T-helper 1 cell treated with Interleukin-12 subunit alpha and Interleukin-12 subunit beta and Interleukin-4 antibody, amounts not matched to agents 30 ng/mL and 1 ng/mL, for 36 hours (primary cell): ENCODE measurements at places on chromosomes 3 and 15. TPM values are rescaled to one million over a fixed set of nuclear protein-coding genes. Genes with fewer than 3 reads are reported as not detected.

Gene MYZAP
- total RNA-seq = not detected in 2 replicates

Gene KNG1
- not detected in 2 replicates for total RNA-seq

Gene RNF111
- total RNA-seq = 47.0 and 48.2 TPM in 2 replicates

Gene KIF15
- 29.5 and 30.2 TPM in 2 replicates for total RNA-seq

Gene PPP1R14D
- total RNA-seq = not detected in 2 replicates

Gene SUSD5
- total RNA-seq = not detected in 2 replicates

Gene DCBLD2
- total RNA-seq = 0.93 and 1.7 TPM in 2 replicates

Gene LMAN1L
- 3.7 and 3.8 TPM in 2 replicates for total RNA-seq

Gene ERICH6
- total RNA-seq = not detected in 2 replicates

Gene SLC28A2
- not detected in 2 replicates for total RNA-seq

Gene SCG5
- 2.2 and 2.8 TPM in 2 replicates for total RNA-seq

Gene ATP13A5
- total RNA-seq = not detected in 2 replicates

Gene SGO1
- 22.1 and 24.0 TPM in 2 replicates for total RNA-seq

Gene C2CD4A
- not detected in 2 replicates for total RNA-seq

Gene GOLGA8H
- total RNA-seq = 0.12 TPM in 1 of 2 replicates, not detected in the other

Gene ARGFX
- total RNA-seq = not detected in 2 replicates

Gene FEZF2
- total RNA-seq = not detected in 2 replicates

Gene SIDT1
- total RNA-seq = 28.2 and 29.9 TPM in 2 replicates

Gene SLCO2A1
- total RNA-seq = not detected in 2 replicates

Gene NDN
- total RNA-seq = 2.9 and 3.8 TPM in 2 replicates

Gene RAD51
- 47.7 and 51.4 TPM in 2 replicates for total RNA-seq

Gene STX19
- not detected in 2 replicates for total RNA-seq

Gene OXNAD1
- 76.6 and 78.0 TPM in 2 replicates for total RNA-seq
